ENCODE measurements at places on chromosomes 4 and X.

GRCh38 chrX:32798990-32799389 lies 412.4 kb downstream of the DMD start:
- DNase-seq: no peak

- DNase-seq: no peak
These were observed 3.8 kb downstream of the SLITRK2 start for GRCh38 chrX:145821291-145821897.

GRCh38 chr4:70183168-70183939 lies 12.2 kb upstream of the ODAM start:
- DNase-seq: no peak

DNA sequence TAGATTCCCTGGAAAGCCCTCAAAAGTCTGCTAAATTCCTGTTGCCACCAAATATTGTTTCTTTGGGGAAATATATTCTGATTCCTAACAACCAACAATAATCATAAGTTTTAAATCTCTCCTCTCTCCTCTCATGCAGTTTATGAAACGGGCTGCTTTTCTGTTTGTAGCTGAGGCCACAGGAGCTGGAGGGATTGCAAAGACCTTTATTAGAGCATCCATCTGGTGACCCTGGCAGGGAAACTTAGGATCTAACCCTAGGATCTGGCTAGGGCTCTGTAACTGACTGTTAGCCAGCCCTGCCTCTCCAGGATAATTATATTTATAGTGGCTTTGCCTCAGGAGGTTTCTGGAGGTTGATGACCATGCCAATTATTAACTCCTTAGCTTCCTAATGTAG lies 56.9 kb downstream of the SMAD1 start:
- no peak for DNase-seq

GRCh38 chr4:11149612-11150259 lies 279.0 kb downstream of the HS3ST1 start:
- DNase-seq: no peak

DNA sequence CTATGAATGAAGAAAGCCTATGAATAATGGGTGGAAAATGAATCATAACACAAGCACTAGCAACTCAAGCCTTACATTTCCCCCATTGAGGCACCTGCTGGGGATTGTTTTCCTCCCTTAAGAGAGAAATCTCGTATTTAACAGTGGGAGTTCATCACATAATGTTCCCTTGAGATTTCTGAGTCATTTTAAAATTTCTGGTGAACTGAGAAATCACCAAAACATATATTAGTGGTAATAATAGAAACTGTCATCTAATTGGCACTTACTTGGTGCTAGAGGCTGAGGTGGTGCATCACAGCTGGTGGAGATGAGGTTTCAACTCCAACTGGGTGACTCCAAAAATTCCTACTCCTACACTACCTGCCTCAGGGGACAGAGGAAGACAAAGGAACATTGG lies 561.3 kb upstream of the LCORL start:
- DNase-seq: no peak

GRCh38 chr4:152357206-152357605 lies 178.7 kb downstream of the FBXW7 start:
- no peak for DNase-seq

DNA sequence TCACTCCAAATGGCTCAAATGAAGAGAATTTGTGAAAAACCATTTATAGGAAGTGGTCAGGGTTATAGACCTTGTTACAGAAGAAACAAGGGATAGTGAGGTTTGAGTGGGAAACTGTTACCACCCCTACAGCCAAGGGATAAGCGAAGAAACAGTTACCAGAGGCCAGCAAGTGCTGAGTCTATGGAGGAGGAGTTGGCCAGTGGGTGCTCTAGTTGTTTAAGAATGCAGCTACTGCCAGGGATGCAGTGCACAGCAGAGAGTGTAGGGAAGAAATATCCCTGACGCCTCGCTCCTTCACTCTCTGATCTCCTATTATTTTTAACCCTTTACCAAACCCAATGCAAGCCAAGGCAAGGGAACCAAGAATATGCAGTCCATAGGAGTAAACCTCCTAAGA lies 15.2 kb upstream of the SYTL4 start:
- no peak for DNase-seq

- DNase-seq: no peak
These were observed 260.1 kb upstream of the EDNRA start for GRCh38 chr4:147220833-147221232.

- DNase-seq: no peak
These were observed 58.2 kb downstream of the WWC2 start for GRCh38 chr4:183157215-183157614.

- DNase-seq: no peak
These were observed 4.4 kb downstream of the MXD4 start for GRCh38 chr4:2257361-2258081.

DNA sequence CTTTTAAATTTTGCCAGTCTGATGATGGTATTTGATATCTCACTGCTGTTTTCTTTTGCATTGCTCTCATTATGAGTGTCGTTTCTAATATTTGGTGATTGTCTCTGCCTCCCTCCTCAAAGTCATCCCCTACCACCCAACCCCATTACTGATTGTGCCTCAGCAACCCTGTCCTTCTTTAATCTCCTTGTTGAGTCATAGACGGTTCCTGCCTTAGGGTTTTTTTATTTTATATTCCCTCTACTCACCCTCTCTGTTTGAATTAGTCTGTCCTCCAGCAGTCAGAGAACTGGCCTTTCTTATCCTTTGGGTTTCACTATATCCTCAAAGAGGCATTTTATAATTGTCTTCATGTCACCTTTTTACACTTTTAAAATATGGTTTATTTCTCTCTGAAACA lies 409.3 kb upstream of the CPEB2 start:
- DNase-seq: no peak

GRCh38 chrX:18792828-18793227 lies 85.4 kb downstream of the PPEF1 start:
- DNase-seq: no peak

DNA sequence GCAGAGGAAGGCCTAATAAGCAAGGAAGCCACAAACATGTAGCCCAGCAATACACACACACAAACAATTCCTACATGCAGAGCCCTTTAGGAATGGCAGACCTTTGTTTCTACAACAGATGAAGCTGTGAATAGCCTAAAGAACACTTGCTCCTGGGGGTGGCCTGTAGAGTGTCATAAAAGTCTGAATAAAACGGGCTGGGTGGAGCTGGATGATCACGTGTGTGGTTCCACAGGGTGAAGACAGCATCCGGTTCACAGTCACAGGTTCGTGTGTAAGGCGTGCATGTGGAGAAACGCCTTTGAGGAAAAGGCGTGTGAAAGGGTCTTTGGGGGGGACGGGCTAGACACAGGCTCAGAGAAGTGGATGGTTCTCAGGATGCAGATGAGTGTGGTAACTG lies 156.1 kb downstream of the AFAP1 start:
- DNase-seq: no peak

- no peak for DNase-seq
These were observed 108.3 kb downstream of the AGTR2 start for GRCh38 chrX:116278826-116279225.

GRCh38 chr4:80610845-80611677 lies 275.5 kb downstream of the CFAP299 start:
- DNase-seq: no peak

DNA sequence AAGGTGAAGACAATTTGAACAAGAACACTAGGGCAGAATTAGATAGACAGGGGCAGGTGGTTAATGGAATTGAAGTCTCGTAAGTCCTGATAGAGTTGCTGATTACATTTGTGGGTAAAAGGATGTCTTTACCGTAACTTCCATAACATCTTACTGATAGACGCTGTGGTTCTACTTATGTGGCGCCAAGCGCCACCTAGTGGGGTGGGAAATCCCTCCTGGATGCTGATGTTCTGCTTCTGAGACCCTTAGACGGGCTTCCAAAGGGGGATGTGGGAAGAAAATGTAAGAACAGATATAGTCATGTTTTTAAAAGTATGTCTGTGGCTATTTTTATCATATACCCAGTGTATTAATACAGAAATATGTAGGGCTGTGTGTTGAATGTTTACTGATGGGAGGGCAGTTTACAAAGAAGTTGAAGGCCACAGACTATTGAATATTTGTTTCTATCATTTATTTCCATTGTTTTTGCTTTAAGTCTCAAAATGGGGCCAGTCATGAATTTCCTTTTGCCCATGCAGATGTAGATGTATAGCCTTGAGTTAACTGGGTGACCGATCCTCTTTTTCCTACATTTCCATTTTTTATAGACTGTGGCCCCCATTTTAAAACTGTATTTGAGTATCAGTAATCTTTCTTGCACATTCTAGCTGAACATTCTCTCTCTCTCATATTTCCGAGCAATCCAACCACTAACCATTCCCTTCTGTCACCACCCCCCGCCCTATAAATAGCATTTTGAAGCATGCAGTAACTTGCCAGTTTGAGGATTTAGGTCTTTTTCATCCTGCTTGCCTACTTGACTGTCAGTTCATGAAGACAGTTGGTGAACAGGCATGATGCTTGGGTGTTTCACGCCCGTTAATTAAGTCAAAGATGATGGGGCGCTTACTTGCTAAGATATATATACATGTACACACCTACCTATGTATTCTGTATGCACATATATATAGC lies 12.1 kb upstream of the TLR8 start:
- DNase-seq: peak; percentile 27

GRCh38 chr4:2862528-2862927 lies 18.9 kb downstream of the ADD1 start:
- DNase-seq: no peak

DNA sequence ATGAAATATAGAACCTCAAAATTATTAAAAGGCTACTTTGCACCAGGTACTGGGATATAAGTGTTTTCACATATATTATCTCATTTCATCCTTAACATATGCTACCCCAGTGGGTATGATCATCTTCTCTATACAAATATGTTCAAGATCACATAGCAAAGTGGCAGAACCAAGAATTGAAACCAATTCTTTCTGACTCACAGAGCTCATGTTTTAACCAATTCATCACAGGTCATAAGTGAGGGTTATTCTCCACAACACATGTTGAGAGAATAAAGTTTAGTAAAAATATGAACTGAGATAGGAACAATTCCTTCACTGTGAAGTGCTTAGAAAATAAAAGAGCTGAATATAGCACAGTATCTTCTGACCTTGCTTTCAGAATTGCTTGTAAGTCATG lies 442.9 kb upstream of the RASGEF1B start:
- DNase-seq: no peak

- no peak for DNase-seq
These were observed 66.1 kb downstream of the FMR1NB start for GRCh38 chrX:148047200-148047599.

DNA sequence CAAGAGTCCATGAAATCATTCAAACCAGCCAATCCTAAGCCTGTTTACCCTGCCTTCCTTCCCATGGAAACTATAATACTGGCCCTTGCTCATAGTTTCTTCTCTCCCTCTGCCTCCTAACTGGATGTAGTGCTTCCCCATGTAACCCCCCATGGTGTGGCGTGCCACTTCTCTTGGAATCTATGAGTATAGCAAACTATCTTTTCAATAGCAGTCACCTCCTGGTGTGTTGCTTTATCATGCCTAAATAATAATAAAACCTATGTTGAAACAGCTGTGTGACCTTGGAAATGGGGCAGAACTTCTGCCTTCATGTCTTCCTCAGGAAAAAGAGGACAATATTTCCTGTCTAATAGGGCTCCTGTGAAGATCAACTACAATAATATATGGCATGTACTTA lies 234.8 kb upstream of the EDNRA start:
- DNase-seq: no peak

DNA sequence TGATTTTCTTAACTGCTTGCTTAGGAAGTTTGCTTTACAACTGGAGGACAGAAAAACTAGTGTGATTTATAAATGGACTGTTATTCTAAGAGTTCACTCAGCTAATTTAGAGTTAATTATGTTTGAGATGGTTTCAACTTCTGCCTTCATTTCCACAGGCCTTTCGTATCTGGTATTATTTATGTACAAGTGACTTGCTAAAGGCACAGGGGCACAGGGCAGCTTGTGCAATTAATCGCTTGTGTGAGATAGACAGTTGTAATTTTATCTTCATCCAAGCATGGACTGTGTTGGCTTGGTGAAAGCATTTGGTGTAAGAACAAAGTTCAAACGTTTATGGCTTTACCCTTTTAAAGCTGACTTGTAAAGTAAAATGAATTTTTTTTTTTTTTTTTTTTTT lies 38.3 kb downstream of the GPAT3 start:
- DNase-seq: no peak

DNA sequence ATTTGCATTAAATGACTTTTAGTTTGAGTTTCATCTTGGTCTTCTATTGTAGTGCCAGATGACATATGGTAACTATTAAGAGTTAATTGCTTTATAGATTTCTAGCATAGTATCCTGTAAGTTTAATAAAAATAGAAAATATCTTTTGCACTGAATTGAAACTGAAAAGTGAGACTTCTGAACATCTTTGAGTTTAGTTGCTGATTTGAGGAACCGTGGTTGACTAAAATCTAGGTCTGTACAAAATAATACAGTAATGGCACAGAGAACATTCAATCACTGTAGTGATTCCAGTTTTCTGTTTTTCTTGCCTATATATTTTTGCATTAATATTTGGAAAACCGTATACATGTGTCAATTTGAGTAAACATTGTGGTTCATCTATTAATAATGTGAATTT lies 60.7 kb downstream of the SPATA4 start:
- no peak for DNase-seq

DNA sequence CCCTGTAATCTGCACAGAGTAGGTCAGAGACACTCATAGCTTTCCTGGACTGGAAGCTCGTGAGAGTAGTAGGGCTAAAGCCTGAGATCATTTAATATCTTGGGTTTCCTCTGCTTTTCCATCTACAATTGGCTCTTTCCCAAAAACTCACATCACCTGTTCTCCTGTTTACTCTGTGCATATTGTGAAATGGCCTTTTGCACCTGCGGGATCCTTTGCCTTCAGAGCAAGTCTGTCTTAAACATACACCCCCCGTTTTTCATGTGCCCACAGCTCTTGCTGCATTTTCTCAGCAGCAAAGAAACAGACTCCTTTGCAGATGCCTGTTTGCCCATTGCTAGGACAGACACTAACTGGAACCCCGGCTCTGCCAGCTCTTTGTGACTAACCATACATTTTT lies 608.3 kb upstream of the PCDH10 start:
- no peak for DNase-seq

Data from stimulated activated CD4-positive, alpha-beta T cell treated with anti-CD3 and anti-CD28 coated beads, Interleukin-12 subunit alpha, Interleukin-12 subunit beta, amount 100 ng/mL, for 4 hours (primary cell).